ENCODE measurements at places on chromosomes 5 and 9. TPM values are rescaled to one million over a fixed set of nuclear protein-coding genes. Genes with fewer than 3 reads are reported as not detected.
A peak's percentile ranks its signal among the peaks of the same experiment; 100 is the strongest.

Gene DOCK8
- total RNA-seq: 3.2 TPM

Gene PPP1R2B
- 0.09 TPM for total RNA-seq

Gene SPINK6
- total RNA-seq: not detected

Gene IGFBPL1
- 0.84 TPM for total RNA-seq

DNA sequence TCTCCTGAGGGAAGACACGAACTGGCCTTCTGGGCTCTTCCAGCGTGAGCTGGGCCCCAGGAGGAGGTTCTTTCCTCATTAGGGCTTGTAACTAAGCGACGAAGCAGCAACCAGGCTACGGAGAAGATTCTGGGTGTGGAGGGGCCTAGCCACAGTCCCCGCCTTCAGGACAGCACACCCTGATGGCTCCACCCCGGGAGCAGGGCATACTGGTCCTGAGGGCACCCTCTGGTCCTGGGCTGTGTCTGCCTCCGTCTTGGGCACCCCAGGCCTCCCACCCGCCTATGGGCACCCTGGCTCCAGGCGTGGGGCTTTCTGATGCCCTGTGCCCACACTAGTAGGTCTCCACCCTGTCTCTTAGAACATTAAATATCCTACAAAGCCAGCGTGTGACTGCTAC lies 136.4 kb downstream of the OLFM1 start:
- DNase-seq: no peak

- peak; percentile 36 for DNase-seq
Measured at GRCh38 chr5:139418793-139419192, 14.9 kb upstream of the SPATA24 start.

- DNase-seq: no peak
Measured at GRCh38 chr5:97094579-97095317, 47.7 kb downstream of the LIX1 start.

DNA sequence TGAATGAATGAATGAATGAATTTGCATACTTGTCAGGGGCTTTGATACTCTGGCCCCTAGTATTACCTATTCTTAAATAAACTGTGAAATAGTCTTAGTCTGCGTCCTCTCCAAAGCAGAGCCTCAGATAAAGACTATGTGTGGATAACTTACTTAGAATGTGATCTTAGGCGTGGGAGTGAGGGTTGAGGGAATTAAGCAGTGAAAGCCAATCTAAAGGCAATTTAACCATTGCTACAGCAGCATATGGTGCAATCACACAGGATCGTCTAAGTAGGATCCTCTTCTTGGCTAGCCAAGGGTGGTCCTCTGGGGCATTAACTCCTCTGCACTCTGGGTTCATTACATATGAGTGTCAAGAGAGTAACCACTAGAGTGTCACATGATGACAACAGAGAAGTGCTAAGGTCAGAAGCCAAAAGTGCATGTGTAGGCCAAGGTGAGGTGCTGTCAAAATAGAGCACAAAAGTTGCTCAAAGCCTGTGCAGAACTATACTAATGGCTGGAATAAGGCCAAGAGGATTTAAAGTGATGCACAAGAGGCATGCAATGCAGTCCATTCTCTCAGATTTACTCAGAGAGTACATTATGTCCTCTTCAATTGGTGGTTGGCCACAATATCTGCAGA lies 274.4 kb upstream of the SEMA6A start:
- peak; percentile 44 for DNase-seq

GRCh38 chr5:127298656-127299055 lies 8.1 kb downstream of the MEGF10 start:
- DNase-seq: no peak

GRCh38 chr9:134670042-134670525 lies 28.5 kb downstream of the COL5A1 start:
- DNase-seq: no peak

DNA sequence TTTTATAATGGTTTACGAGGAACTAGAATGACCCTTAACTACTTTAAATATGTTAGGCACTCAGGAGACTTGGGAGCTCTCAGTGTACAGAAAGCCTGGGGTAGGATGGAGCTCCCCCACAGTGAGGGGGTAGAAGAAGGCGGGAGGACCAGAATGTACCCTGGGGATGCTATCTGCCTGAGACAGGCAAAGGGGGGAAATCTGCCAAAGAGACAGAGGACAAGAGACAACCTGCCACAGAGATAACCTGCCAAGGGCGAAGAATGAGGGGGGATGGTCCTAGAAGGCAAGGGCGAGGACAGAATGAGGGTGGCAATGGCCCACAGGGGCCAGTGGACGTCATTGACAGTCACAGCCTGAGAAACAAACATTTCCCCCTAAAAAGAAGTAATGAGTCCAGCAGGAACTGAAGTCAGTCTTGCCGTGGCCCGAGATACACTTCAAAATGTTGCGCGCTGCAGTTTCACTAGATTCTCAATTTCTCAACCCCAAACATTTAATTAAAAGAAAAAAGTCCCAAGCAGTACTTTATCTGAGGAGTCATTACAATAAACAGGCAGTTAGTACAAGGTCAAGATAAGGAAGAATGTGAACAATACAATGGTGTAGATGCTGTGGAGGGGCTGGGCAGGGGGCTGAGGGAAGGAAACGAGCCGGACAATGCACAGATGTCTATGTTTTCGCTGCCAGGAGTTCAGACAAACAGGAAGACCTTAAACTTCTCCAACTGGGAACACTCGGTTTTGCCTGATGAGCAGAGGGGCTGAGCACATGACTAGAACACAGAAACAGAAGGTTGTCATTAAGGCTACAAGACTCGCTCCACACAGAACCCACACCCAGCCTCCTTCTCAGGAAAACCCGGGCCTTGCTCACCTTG lies 125.0 kb downstream of the LHFPL2 start:
- peak; percentile 95 for DNase-seq

All from muscle of leg (tissue), 16 donors.